ENCODE measurements at places on chromosomes 5 and 9.
A peak's percentile ranks its signal among the peaks of the same experiment; 100 is the strongest.

DNA sequence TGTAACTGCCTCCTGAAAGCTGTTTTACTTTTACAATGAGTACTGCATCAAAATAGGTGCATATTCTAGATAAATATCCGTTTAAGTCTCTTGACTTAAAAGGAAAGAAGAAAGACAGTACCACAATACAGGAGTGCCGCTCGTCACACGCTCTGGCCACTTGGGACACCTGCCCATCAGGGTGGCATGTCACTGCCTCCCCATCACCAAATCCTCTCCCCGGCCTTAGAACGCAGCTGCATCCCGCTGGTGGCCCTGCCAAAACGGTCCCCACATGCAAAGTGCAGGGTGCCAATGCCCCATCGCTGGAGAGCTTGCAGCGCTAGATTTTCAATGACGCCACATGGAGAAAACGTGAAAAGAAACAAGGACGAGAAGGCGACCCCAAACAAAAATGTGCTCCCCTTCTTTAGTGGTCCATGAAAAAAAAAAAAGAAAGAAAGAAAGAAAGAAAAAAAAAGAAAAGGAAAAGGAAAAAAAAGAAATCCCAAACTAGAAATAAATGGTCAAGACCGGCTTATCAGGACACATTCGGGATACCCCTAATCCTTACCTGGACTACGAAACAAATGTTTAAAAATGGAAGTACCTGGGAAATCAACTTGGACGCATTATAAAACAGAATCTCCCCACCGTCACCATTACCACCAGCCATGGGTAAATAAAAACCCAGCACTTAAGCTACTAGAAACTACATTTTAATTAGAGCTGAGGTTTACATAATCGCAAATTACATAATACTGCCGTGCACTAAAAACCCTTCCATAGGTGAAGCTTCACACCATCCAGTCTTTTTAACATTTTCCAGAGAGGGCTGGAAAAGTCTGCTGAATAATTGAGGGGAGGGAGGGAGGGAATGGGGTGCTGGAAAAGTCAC lies 1.0 kb downstream of the ANKH start:
- no peaks in the 10 kb centered on the region for H3K36me3 ChIP-seq
- no peak overlapping the region for H3K27ac ChIP-seq
- peaks cover 9% of the 10 kb centered on the region for H3K27me3 ChIP-seq
- H3K4me1 ChIP-seq = peaks cover 14% of the 10 kb centered on the region
- no peak for DNase-seq

- no peaks in the 10 kb centered on the region for H3K4me1 ChIP-seq
- no peaks in the 10 kb centered on the region for H3K36me3 ChIP-seq
- no peak overlapping the region for H3K4me3 ChIP-seq
- H3K27me3 ChIP-seq = 0 out of 2 replicates have a peak, but pooled peaks cover 3% of the 10 kb centered on the region
- no peak overlapping the region for H3K27ac ChIP-seq
- DNase-seq = no peak
These were observed 222.2 kb downstream of the AOPEP start for GRCh38 chr9:94948567-94949235.

GRCh38 chr5:148910686-148911361 lies 84.4 kb downstream of the ADRB2 start:
- no peak for DNase-seq
- H3K4me1 ChIP-seq = peaks cover 6% of the 10 kb centered on the region
- peaks cover 11% of the 10 kb centered on the region for H3K27me3 ChIP-seq
- no peaks in the 10 kb centered on the region for H3K36me3 ChIP-seq
- no peak overlapping the region for H3K4me3 ChIP-seq

GRCh38 chr9:20805766-20806165 lies 121.7 kb downstream of the FOCAD start:
- no peak for DNase-seq
- no peak overlapping the region for H3K27ac ChIP-seq
- no peaks in the 10 kb centered on the region for H3K4me1 ChIP-seq
- H3K4me3 ChIP-seq = no peak overlapping the region

GRCh38 chr9:137222190-137223077 lies at the start of gene RNF208:
Gene RNF208, minus strand, starts transcription at chr9:137222240. Its CDS starts 1,028 bp downstream, at chr9:137221212.
- DNase-seq = no peak
- peaks cover 11% of the 10 kb centered on the region for H3K36me3 ChIP-seq
- peak within 1 kb of the TSS; percentile 85 for H3K4me3 ChIP-seq
- no peaks in the 10 kb centered on the region for H3K27me3 ChIP-seq
- peaks cover 33% of the 10 kb centered on the region for H3K4me1 ChIP-seq

DNA sequence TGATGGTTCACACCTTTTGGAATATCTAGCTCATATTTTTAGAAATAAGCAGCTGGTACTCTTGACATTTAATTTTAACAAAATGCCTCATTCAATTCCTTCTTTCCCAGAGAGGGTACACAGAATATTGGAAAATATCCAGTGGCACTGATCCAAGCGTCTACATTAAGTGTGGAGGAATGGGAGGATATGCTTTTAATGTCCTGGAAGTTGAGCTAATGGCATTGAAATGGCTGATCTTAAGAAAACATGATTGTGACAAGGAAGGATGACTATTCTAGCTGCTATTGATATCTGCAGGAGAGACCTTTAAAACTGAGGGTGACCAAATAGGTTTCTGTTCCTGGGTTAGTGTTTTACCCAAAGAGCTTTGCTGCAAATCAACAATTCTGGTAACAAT lies 30.0 kb downstream of the ZNF366 start:
- DNase-seq = no peak
- H3K4me3 ChIP-seq = no peak overlapping the region
